ENCODE measurements at places on chromosomes 5 and 9.
A peak's percentile ranks its signal among the peaks of the same experiment; 100 is the strongest.

DNA sequence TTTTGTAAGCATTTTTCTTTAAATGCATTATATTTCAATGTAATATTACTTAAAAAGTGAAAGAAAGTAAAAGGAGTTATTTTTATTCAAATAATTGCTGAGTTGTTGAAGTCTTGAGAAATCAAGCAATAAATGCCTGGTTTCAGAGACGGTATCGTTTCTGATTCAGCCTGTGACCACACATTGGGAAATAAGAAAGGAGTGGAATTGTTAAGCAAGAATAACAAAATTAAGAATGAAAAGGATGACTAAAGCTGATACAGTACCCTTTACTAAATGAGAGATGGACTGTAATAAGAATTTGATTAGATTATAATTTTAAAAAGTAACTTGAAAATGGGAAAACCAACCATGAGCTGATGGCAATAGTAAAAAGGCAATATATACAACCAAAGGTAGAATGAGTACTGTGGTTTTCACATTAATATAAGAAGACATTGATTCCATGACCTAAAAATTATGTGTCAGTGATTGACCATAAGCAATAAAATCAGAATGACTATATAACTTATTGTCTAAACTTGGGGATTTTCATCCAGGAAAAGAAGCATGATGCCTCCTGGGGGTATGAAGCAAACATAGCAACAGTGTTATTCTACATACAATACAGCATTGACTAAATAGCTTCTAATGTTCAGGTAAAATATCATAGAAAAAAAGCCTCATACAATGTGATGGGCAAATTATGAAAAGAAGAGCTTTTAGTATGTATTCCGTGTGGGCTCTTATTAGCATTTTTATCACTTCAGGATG, 101.9 kb upstream of the PRDM9 start:
- DNase-seq = no peak

GRCh38 chr9:131253891-131254491, 22.3 kb downstream of the FAM78A start:
- no peak for DNase-seq

DNA sequence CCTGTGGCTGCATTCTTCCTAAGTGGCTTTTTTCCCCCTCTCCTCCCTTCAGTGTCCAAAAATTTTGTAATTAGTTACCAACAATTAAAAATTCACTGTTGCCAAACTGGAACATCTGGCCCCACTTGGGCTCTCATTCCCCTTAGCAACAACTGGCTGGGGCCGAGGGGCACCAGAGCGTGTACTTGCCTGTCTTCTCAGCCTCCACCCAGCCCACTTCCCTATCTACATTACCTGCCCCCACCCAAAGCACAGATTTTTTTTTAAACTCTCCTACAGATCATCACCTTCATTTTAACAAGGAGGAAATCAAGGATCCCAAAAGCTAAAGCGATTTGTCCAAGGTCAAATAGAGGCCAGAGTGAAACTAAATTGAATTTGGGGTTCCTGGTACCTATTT, 278.8 kb downstream of the EBF1 start:
- no peak for DNase-seq

DNA sequence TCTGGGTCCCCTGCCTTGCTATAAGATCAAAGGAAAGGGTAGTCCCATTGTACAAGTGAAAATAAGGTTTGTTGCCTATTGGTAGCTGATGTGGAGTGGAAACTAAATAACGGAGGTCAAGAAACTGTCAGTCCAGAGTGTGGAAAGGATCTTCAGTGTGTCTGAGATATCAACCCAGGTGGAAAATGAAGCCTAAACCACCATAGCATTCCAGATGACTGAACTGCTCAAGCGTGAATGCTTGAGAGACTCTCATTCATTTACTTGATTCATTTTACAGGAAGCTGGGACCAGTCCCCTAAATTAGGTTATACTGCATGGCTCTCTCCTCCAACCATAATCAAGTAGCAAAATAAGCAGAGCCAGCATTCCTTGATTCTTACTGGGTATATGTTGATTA, 116.0 kb upstream of the SLC28A3 start:
- no peak for DNase-seq

- no peak for DNase-seq
Observed at GRCh38 chr5:124236361-124237205, 509.9 kb downstream of the ZNF608 start.

DNA sequence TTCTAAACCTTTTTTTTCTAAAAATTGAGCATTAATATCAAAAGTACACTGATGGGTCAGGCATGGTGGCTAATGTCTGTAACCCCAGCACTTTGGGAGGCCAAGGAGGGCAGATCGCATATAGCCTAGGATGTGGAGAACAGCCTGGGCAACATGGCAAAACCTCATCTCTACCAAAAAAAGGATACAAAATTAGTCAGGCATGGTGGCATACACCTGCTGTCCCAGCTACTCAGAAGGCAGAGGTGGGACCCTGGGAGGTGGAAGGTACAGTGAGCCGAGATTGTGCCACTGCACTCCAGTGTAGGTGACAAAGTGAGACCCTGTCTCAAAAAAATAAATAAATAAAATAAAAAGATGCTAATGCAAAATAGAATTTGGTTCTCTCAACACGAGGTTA, 49.4 kb downstream of the RAPGEF1 start:
- DNase-seq = no peak

- DNase-seq = no peak
Observed at GRCh38 chr5:170251462-170251861, 18.7 kb downstream of the C5orf58 start.

DNA sequence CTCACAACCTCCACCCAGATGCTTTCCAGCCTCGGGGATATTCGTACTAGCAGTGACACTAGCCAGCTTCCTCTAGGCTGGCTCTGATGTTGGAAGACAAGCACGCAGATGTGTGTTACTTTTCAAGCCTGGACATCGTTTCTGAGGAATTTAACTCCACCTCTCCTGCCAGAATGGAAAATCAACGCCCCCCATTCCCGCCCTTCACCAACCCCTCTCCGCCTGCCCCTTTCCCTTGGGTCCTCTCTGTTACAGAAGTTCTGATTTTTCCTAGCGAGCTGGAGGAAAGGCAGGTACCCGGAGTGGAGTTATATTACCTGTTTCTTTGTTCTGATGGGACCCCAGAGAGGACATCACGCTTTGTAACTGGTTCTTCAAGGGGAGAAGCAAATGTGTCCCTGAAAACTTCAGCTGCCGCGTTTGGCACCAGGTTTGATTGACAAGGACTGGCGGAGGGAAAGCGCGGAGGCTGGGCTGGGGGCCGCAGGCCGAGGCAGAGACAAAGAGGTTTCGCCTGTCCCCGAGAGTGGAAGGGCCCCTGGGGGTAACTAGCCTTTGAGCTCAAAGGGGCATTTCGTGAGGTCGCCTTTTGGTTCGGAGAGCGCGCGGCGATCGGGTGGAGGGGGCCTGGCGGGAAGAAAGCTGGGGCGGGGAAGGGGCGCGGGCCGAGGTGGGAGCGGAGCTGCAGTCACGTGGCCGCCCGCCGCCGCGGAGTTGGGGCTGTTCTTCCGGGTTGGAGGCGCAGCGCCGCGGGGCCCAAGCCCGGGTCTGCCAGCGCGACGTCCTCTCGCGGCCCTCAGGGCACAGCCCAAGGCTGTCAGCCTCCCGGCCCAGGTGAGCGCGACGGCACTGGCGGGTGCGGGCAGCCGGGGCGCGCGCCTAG, at the start of gene NNT:
NNT (plus strand) TSS at position 720 of the 883 bp plus-strand sequence. CDS start 6,016 bp downstream, outside the sequence.
- peak; percentile 75 for DNase-seq
